ENCODE measurements at places on chromosomes 6 and 20. TPM values are rescaled to one million over a fixed set of nuclear protein-coding genes. Genes with fewer than 3 reads are reported as not detected.

- peak; percentile 90 for DNase-seq
These were observed 102.0 kb downstream of the OR2B2 start for GRCh38 chr6:27809939-27810767.

DNA sequence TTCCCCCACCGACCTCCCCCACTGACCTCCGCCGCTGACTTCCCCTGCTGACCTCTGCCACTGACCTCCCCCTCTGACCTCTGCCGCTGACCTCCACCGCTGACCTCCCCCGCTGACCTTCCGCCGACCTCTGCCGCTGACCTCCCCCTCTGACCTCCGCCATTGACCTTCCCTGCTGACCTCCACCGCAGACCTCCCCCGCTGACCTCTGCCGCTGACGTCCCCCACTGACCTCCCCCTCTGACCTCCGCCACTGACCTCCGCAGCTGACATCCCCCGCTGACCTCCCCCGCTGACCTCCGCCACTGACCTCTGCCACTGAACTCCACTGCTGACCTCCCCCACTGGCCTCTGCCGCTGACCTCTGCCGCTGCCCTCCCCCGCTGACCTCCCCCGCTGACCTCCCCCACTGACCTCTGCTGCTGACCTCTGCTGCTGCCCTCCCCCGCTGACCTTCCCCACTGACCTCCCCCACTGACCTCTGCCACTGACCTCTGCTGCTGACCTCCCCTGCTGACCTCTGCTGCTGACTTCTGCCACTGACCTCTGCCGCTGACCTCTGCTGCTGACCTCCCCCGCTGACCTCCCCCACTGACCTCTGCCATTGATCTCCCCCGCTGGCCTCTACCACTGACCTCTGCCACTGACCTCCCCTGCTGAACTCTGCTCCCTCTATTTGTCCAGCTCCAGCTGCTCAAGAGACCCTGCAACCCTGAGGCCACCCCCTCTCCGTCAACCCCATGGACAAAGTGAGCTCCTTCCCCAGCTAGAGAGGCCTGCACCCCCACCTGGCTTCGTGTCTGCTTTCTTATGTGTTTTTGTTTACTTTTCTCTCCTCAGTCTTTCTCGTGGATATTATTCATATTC, 91.4 kb upstream of the AFDN start:
- DNase-seq: no peak

Gene BPIFA1
- total RNA-seq: not detected

Gene WFDC12
- not detected for total RNA-seq

DNA sequence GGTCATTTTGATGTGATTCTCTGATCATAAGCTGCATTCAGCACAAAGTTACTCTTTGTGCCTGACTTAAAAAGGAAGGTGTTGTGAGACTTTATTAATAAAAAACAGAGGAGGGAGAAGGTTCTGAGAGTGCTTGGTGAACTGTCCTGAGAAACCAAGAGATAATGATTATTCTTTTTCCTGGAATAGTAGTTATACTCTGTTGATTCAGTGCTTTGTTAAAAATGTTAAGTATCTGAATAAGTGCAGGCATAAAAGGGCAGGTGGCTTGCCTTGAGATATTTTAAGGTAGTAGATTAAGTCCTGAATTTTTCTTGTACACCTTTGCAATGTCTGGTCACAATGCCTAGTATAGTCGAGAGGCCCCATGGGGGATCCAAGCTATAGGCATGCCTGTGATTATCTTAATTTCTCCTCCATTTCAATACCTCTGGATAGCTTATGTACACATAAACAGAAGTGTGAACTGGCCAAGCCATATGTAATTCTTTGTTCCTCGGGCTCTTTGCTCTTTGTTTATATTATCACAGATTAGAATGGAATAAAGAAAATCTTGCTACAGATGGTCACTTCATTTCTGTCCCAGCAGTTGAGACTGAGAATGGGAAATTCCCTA, 50.0 kb downstream of the SOBP start:
- DNase-seq: no peak

- DNase-seq: no peak
These were observed 33.7 kb upstream of the ELOVL5 start for GRCh38 chr6:53382421-53382820.

DNA sequence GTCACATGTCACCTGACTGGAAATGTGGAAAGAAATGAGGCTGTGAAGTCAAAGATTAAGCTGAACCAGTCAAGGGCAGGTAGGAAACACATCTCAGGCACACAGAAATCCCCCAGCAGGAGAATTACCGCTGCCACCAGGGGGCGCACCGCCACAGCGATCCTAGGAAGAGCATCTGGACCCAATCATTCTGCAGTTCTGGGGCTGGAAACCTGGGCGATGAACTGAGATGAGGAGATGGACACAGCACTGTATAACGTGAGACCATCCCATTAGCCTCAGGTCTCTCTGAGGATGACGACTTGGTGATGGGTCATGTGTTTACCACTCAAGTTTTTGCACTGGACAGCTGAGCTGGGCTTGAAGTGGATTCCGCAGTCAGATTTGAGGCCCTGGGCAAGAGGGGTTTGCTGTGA, 6.5 kb upstream of the SLC24A3 start:
- DNase-seq: peak; percentile 78

Gene SLC35F1
- 17.7 TPM for total RNA-seq

GRCh38 chr6:55969526-55969925, 94.1 kb upstream of the BMP5 start:
- DNase-seq: no peak

Gene GPX5
- not detected for total RNA-seq

GRCh38 chr6:79548304-79548703, 11.1 kb upstream of the LCA5 start:
- DNase-seq: no peak

Gene CCDC170
- total RNA-seq: 0.06 TPM

DNA sequence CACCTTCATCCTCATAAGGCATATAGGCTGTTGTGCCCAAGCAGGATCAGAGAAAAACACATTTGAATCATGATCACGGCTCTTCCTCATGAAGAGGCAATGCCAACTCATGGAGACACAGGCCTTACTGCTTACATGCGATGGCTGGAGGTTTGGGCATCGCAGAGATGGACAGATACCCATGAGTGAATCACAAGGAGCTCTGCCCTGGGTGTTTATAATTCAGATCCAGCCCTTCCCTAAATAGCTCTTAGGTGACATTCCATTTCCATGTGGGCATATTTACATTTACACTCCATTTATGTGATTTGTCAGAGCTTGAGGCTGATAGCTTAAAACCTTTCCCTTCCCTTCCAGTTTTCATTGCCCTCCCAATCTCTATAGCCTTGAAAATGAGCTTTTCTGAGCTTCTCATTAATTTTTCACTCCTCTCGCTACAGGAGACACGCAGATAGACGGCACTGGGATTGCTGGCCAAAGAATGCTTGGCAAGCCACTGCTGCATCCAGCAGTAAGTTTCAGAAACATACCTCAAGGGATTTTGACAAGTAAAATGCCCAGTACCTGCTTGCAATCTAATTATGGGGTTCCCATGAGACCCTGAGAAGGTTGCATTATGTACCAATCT, 249.1 kb downstream of the TBC1D7 start:
- DNase-seq: no peak

Gene ERVFRD-1
- total RNA-seq: not detected

GRCh38 chr20:63500151-63500901, 1.4 kb upstream of the EEF1A2 start:
- DNase-seq: no peak

Gene EYS
- total RNA-seq: 0.03 TPM

GRCh38 chr6:155091756-155092155, 96.6 kb downstream of the TIAM2 start:
- no peak for DNase-seq

- no peak for DNase-seq
These were observed 58.7 kb upstream of the FAM83B start for GRCh38 chr6:54787825-54788224.
